AG10803 (cell line): ENCODE measurements at places on chromosomes 6 and 20.
A peak's percentile ranks its signal among the peaks of the same experiment; 100 is the strongest.

GRCh38 chr6:165636402-165637048 is 26.5 kb downstream of the PDE10A start:
- peak; percentile 20 for DNase-seq

DNA sequence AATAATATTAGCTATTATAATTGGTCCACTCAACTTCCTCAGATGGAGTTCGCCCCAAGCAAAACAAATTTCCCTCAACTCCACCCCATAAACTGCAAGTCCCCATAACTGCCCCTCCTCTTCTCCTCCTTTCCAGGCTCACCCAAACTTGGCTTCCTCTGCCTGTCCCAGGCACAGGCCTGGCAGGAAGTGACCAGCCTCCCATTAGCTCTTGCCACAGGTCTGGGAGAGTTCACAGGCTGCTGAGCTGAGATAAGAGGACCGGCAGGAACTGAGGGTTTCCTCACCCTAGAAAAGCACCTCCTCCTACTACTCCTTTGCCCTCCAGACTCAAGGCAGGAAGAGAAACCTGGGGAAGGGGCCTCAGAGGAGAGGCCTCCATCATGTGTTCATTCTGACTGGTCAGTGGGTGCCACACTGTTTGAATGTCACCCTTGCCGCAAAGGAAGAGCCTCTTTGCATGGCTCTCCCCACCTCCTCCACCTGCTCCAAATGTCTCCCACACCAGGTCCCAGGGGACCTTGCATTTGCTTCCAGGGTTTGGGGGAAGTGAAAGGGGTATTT is 24.5 kb upstream of the SMIM29 start:
- peak; percentile 9 for DNase-seq

DNA sequence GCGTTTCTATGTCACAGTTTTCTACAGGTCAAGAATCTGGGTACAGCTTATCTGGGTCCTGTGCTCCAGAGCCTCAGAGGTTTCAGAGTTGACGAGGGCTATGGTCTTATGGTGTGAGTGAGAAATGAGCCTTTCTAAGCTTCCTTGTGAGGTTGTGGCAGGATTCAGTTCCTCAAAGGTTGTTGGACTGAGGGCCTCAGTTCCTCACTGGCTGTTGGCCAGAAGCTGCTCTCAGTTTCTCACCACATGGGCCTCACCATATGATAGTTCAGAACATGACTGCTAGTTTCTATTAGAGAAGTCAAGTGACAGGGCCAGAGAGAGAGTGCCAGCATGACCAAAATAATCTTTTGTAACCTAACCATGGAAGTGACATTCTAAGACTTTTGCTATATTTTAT is 96.1 kb downstream of the NUS1 start:
- no peak for DNase-seq

DNA sequence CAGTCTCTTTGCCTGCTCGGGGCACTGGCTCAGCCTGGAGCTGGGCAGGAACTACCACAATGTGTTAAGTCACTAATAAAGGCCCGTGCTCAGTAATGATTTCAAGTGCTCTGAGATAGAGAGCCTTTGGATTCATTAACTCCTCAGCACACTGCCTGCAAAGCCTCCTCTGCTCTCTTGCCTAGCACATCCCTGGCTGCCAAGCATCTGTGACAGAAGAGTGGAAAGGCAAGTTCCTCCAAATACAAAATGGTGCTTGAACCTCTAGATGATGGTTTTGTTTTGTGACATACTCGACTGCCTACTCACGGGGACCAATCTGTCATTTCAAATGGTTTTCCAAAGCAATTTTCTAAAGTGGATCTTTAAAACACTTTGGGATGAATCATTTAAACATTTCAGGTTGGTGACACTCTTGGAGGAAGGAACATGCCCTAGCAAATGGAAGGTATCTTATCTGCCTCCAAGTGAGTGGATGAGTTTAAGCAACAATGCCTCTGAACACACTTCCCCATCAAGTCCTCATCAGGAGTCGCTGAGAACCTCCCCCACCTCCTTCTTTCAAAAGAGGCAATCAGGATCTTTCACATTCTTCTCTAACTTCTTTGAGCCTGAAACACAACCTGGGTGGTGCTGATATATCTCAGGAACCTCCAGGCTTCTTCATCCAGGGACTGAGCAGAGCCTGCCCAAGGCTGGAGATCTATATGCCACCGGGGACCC is 35.8 kb downstream of the METTL24 start:
- DNase-seq: no peak

DNA sequence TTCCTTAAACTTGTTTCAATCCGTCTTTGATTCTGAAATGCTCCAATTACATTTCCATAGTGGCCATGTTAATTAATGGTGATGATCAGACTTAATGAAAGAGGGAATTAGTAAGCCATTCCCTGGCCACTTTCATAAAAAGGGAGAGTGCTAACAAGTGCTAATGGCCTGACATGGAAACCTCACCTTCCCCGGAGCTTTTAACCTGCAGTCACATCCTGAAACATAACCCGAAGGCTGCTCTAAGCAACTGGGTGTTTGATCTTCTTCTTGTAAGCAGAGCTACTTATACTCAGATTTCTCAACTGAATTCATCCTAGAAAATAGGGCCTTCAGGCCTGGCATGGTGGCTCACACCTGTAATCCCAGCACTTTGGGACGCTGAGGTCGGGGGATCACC is 67.1 kb upstream of the ZMYND8 start:
- DNase-seq: no peak

DNA sequence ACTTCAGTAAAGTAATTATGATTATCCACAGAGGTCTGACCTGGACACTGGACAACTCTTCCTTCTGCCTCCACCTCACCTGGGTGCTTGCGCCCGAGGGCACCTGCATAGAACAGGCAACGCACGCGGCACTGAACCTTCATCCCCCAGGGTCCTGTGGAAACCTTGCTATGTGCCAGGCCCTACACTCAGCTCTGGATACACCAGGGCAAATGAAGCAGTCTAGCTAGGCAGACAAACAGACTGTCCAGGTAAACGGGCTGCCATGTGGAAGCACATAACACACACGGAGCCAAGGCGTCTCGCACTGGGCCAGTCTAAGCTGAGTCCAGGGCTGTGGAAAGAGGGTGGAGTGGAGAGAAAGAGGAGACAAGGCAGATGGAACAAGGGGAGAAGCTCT is 109.3 kb upstream of the AFDN start:
- no peak for DNase-seq

DNA sequence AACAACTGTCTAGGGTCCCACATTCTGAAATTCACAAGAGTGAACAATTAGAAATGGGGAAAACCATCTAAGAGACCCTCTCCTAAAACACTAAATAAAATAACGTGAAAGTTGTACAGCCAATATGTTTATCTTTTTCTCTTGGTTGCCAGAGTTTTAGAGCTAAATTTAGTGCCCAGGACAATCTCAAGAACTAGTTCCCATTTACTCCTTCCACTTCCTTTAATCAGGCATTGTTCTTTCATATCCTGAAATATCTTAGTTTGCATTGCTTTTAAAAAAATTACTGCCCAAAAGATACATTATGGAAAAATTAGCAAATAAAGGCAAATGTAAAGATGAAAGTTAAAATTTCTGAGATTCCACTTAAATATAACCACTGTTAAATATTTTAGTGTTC is 33.1 kb upstream of the UBR2 start:
- DNase-seq: no peak

- DNase-seq: no peak
These were observed 17.5 kb downstream of the ATXN1 start for GRCh38 chr6:16743664-16744210.

- DNase-seq: no peak
These were observed 36.4 kb upstream of the MARCKS start for GRCh38 chr6:113820761-113821160.

DNA sequence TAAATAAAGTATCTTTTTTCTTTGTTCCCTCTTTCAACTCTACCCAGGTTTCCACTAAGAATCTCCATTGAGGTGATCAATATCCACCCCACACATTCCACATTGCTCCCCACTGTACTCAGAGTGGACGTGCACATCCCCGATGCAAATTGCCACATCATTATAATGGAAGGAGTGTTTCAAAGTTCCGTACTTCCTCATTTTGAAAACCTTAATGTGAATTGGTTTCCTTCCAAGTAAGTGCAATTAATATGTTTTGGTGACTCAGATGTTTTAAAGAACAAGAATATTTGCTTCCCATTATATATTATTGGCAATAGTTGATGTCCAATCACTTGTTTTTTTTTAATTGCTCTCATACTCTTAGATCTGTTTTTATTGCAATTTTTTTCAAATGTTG is 463.6 kb downstream of the HACE1 start:
- no peak for DNase-seq

DNA sequence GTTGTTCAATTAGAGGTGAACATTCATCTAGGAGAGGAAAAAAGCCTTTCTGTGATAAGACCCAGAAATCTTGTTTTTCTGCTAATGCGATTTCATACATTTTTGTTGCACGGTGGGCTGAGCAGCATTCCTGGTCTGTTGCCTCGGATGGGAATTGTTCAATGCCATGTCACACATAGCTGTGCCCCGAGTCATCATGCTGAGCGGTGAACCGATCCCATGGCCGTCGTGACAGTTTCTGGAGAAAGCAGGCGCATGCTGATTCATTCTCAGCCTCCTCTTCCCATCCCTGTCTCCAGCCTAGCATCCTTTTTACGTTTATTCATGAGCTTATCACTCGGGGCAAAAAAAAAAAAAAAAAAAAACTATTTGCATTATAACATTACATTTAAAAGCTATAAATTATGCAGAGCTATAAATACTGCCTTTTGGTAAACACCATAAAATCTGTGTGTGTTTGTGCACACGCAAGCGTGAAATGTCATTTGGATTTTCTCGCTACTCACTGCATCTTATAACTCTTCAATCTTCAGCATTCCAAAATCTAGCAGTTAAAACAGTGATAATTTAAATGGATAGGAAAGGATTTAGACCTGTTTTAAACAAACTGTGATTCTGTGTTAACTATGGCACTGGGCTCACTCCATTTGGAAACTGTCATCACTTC is 58.9 kb upstream of the IFNGR1 start:
- DNase-seq: peak; percentile 84

DNA sequence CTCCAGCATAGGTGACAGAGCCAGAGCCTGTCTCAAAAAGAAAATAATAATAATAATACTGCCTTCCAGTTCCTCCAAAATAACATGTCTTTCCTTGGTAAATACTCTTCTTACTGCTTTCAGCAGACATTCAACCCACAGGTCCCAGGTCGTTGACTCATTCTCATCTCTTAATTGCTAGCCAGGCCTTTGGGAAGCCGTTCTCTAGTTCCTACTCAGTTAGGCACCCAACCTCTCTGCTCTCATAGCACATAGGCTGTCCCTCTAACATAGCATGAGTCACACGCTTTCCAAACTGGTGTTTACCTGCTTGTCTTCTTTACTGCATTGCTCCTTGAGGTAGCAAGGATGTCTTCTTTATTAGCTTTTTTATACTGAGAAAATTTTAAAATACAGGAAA is 98.8 kb downstream of the LAMA2 start:
- DNase-seq: no peak

DNA sequence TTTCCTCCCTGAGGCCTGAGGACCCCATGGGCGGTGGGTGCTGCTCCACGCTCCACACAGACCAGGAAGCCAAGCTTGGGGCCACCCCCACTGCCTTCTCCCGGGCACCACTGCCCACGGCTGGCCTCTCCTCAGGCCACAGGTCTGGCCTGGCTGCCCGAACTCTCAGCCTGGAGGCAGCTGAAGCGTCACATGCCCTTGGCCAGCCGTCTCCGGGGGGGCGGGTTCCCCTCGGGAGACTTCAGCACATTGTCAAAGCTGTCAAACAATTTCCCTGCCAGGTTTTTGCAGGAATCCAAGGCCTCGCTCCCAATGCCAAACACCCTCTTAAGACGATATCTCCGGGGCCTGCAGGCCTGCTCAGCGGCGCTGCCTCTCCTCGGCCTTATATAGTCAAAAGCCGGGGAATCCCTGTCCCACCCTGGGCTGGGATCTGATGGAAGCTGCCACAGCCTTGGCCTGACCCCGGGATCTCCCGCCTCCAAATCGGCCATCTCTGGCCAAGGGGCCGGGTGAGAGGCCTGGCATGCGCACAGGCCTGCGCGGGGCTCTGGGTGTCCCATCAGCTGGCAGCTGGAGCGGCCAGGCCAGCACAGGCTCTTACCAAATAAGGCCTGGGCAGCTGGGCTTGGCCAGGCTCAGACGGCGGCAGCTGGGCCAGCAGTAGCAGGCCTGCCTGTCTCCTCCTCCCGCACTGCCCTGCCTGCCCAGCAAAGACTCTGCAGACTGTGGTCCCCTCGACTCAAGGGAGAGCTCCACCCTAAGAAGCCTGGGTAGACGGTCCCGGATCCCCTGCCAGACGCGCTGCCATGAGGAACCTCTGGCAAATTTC is 49.7 kb downstream of the RBM38 start:
- peak; percentile 85 for DNase-seq

DNA sequence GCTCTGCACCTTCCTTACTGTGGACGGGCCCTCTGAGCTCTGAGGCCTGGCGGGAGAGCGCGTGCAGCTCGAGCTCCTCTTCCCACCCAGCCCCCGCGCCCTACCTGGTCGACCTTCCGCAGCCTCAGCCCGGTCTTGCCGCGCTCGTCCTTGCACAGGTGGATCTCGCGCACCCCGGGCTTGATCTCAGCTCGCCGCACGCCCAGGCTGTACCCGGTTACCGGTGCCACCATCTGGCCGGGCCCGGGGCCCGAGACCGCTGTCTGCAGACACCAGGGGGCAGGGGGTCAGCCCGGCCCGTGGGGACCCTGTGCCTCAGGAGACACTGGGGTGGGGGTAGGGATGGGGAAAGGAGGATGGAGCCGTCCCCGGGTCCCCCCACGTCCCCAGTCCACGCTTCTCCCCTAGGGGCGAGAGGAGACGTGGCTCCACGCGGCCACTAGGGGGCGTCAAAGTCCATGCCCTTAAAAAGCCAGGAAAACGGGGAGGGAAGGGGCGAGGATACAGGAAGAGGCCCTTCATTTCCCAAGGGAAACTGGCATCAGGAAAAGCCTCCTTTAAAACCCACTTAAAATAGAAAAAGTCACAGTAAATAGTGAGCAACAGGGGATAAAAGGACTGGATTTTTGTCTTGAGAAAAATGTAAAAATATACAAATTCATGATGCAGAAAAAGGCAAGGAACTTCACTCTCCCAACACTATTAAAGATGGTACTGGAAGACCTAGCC is 15.5 kb downstream of the SDCBP2 start:
- peak; percentile 73 for DNase-seq

DNA sequence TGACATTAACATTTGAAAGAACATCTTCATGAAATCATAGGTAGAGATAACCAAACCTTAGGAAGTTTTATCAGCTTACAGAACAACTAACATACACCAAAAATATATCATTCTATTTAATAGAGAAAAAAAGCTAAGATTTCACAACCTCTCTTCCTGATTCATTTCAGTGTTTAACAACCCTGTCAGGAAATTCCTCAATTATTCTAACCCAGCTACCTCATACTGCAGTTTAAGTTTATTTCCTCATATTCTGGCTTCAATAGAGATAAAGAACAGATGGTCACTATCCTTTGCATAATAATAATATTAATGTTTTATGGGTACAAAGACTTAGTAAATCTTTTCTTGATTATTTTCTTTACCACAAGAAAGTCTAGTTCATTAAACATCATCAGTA is 112.9 kb upstream of the HSF2 start:
- DNase-seq: peak; percentile 5

DNA sequence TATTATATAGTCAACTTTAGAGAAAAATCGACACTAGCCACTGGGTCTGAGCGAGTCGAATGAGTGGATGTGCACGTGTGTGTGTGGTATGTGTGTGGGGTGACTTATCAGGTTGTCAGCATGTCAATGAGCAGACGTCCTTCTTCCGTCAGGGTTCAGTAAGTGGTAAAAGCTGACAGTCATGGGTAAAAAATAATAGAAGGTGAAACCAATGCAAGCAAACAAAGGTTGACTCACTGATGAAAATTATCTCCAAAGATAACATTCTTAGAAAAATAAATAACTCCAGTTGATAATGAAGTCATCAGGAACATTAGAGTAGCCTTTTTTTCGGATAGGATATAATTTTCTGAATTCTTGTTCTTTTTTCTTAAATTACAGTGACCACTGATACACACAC is 243.8 kb upstream of the FOXQ1 start:
- no peak for DNase-seq
